Left ventricle myocardium superior (tissue), 1 donor: ENCODE measurements at places on chromosomes 3 and 15.

GRCh38 chr3:46348823-46349482 is 5.0 kb upstream of the CCR2 start:
- no peak for DNase-seq

GRCh38 chr3:180284331-180285110 is 247.8 kb upstream of the PEX5L start:
- no peak for DNase-seq

DNA sequence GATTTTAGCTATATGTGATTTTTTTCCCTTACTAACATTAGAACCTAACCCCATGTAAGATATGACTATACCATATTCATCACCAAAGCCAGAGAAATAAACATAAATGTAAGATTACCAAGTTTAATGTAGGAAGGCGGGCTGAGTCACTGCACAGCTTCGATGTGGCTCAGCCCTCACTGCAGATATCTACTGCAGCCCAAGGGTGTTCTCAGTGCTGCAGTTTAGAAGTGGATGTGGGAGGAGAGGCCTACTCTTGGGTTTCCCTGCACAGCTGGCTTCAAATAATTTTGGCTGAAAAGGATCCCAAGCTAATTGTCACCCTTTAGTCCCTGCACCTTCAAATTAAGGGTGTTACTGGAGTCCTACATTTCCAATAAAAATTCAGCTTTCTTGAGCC is 9.3 kb downstream of the ARPP19 start:
- DNase-seq = no peak

DNA sequence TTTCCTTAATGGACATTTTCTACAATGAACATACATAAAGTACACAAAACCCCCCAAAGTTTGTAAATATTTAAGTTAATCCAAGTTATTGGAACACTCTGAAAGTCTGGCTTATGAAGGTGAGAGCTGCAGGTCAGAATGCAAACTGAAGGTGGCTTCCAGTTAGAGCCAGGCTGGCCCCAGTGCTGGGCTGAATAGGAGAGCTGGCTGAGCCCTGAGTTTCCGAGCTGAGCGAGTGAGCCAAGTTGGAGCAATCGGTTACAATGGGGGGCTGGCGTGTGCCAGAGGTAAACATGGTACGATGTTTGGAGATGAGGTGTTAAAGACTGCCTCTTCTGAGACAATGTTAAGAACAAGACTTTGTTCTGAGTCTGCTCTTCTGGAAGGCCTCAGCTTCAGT is 230.8 kb upstream of the MCTP2 start:
- DNase-seq = peak; percentile 35

DNA sequence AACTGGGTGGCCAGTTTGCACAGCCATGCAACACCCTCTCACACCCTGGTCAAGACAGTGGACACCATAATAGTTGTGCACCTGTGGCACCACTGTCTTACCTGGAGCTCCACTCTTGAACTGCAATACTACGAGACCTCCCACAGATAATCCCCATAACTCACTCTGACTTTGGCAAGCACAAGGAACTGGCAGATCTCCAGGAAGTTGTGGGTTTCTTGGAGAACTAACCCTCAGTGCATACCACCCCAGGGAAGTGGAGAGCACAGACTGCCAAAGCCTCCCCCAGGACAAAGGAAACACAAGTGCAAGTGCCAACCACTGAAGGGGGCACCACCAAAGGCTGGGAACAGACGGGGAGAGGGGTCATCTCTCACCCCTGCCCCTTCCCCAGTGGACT is 318.6 kb downstream of the SUCLG2 start:
- DNase-seq = no peak

DNA sequence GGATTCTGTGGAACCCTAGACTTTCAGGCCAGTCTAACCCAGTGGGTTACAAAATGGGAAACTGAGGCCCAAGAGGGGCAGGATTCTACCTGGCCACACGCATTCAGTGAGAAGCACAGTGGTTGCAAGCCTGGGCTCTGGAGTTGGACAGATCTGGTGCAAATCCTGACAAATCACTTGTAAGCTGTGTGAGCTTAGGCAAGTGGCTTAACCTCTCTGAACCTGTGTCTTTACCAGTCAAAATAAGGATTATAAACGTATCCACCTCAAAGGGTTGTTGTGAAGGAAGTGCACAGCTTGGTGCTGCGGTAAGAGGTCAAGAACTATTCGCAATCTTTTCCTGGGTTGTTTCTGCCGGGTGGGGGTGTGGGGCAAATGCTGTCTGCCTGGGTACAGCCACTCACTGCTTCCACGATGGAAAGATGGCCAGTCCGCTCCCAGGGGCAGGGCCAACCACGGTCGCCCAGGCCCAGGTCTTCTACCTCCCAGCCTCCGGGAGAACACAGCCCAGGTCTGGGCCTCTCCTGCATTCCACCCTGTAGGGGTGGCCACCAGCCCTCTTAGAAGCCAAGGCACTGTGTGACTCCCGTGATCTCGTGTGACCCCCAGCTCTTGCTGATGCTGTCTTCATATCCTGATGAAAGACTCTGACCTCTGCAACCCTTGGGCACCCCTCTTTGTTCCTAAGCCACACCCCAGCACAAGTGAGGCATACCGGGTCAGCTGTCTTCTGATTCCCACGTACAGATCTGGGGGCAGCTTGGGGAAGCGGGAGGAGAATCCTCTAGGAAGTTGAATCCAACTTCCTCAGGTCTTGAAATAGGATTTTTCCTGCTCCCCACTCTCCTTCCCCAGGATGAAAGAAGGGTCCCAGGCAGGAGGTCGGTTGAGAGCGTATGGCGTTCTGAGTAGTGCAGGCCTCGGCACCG is 1.5 kb downstream of the CHRNA3 start:
- no peak for DNase-seq

GRCh38 chr3:3531476-3531875 is 267.8 kb upstream of the LRRN1 start:
- no peak for DNase-seq

DNA sequence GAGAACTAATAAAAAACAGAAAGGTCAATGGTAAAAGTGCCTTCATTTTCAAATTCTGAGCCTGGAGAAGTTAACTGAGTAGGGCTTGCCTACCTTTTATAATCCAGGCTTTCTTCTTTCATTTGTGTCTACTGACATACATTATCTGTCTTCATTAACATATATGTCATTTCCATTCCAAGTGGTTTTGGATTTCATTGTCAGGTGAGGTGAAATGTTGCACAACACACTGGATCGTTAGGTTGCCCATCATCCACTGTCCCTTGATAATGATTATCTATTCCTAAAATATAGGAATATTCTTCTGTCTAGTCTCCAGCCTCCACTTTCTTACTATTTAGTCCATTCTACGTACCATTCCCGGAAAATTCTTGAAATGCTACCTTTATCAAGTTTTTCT is 55.0 kb upstream of the CP start:
- no peak for DNase-seq

DNA sequence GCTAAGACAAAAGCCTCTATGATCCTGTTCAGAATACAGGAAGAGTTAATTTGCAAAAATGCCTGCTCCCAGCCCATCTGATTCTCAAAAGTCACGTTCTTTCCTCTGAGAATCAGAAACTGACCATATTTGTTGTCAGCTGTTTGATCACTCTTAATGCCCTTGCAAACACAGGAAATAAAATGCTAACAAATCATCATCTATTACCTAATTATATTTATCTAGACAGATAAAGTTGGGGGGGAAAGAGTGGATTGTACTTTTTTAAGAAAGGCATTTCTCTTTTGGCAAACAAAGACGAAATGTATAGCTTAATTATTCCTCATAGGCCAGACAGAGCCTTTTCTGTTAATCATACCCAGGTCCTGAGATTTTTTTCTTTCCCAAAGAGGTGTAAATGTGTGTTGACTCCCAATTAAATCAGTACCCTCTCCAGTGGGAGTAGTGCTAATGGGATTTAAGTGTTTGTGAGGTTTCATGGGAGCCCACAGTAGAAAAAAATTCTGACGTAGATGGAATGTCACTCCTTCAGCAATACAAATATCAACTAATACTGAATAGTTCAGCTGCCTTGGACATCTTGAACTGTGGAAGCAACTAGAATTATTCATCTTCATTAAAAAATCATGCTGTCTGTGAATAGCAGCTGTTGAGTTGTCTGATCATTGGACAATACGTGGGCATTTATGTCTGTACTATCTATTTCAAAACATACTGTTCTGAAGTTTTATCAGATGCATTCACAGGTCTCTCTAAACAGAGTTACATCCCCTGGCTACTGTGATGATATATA is 22.5 kb upstream of the BNIP2 start:
- DNase-seq = no peak

- DNase-seq = no peak
Measured at GRCh38 chr3:154799800-154800199, 280.3 kb upstream of the MME start.

GRCh38 chr15:38226608-38227266 is 25.9 kb upstream of the SPRED1 start:
- DNase-seq = no peak

DNA sequence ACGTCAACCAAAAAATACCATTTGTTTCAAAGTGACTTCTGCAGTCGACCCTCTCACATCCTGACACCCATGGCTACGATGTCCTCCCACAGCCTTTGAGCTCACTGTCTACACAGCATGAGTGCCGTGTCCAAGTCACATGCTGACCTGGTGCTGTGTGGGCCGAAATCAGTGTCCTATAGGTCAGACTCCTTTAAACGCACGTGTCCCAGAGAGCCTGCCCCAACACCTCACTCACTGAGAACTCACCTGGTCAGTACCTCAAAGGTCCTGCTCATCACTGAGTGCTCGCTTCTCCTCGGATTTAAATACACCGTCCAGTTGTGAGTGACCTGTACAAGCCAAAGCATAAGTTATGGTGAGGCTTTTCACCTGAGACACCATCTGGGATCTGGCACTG is 83.3 kb downstream of the OCA2 start:
- no peak for DNase-seq

DNA sequence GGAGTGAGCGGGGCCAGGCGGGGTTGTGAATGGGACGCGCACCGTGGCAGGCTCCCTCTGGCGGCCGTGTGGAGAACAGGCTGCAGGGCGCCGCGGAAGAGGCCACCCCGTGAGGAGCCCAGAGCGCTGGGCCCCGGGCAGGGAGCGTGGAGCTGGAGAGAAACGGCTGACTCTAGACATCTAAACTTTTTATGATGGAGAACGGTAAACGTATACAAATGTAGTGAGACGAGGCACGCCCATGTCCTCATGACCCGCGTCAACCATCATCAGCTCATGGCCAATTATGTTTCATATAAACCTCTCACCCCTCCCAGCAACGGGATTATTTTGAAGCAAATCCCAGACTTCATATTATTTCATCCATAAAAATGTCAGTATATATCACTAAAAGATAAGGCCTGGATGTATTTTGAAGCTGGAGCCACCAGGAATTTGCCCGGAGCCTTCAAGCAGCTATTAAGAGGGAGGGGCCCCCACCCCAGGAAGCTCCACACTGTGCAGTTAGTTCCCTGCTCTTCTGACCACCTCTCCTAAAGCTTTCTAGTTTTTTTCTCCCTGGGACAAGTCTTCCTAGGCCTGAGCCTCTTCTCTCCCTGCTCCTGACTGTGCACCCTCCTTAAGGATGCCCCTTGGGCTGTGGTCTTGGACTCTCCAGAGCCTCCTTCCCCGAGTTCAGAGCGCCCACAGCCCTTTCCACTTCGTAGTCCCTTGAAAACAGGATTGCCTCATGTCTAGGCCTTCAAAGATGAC is 149.5 kb downstream of the SMAD6 start:
- peak; percentile 92 for DNase-seq

- DNase-seq = no peak
Measured at GRCh38 chr3:87833039-87833377, 225.8 kb downstream of the CGGBP1 start.

DNA sequence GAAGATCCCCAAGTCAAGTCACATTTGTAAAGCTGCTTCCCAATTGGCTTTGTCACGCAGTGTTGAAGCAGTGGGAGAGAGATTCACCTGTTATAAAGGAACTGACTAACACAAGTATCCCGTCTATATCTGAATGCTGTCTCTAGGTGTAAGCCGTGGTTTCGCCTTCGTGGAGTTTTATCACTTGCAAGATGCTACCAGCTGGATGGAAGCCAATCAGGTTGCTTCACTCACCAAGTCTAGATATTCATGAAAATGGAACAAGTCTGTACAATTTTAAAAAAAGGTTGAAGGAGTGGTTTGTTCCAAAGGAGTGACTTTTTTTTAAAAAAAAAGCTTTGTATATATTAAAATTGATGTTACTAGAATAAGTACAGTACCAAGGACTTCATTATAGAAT is 11.7 kb downstream of the RBM5 start:
- DNase-seq = no peak

GRCh38 chr3:185732782-185733181 is 92.1 kb downstream of the IGF2BP2 start:
- no peak for DNase-seq

GRCh38 chr3:112056451-112056929 is 22.0 kb downstream of the TMPRSS7 start:
- no peak for DNase-seq

DNA sequence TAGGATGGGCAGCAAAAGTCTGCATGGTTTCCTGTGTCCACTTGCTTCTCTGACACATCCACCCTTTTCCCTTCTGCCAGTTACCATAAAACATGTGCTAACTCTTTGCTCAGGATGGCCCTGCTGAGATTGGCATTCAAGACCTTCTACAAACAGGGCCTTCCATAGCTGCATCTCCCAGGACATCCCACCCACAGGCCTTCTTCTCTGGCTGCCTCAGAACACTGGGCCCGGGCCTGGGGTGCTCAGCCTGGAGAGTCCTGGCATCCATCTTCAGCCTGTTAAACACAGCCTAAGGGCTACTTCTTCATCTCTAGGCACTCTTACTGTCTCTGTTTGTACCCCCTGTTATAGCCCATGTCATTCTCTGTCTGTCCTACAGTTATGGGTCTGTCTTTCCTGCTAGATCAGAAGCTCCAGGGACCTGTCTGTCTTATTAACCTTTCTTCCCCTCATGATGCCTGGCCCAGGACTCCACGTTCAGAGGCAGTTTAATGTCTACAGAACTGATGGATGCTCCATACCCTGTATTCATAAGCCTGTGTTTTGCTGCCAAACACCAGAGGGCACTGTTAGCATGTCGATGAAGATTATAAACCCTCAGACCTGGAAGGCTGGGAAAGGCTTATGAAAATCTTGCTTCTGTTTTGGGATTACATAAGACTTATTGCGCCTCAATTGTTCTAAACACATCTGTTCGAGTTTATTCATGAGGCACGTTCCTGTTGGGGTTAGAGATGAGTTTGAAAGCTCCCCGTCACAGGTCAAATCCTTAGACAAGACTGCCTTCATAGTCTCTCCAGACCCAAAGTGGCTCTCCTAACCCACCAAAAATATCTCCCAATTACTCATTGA is 16.5 kb downstream of the SEMA3G start:
- no peak for DNase-seq

GRCh38 chr15:77167406-77167805 is 96.5 kb upstream of the TSPAN3 start:
- no peak for DNase-seq

DNA sequence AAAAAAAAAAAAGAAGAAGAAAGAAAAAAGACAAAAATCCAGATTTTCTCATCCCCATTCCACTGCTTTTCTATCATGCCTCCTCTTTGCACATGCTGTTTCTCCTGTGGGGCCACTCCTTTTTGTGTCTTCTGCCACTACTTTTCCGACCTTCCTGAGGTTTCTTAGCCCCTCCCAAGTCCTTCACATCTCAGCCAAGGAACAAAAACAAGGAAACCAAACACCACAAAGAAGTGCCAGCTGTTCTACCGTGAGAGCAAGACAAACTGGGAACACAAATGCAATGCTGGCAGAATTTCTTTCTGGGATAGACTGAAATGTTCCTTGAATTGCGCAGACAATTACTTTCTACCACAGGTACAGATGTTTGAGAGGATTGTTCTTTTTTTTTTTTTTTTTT is 83.2 kb downstream of the MB21D2 start:
- no peak for DNase-seq
